Renal cortical epithelial cell (primary cell): ENCODE measurements at places on chromosomes 7 and 10. TPM values are rescaled to one million over a fixed set of nuclear protein-coding genes. Genes with fewer than 3 reads are reported as not detected.

DNA sequence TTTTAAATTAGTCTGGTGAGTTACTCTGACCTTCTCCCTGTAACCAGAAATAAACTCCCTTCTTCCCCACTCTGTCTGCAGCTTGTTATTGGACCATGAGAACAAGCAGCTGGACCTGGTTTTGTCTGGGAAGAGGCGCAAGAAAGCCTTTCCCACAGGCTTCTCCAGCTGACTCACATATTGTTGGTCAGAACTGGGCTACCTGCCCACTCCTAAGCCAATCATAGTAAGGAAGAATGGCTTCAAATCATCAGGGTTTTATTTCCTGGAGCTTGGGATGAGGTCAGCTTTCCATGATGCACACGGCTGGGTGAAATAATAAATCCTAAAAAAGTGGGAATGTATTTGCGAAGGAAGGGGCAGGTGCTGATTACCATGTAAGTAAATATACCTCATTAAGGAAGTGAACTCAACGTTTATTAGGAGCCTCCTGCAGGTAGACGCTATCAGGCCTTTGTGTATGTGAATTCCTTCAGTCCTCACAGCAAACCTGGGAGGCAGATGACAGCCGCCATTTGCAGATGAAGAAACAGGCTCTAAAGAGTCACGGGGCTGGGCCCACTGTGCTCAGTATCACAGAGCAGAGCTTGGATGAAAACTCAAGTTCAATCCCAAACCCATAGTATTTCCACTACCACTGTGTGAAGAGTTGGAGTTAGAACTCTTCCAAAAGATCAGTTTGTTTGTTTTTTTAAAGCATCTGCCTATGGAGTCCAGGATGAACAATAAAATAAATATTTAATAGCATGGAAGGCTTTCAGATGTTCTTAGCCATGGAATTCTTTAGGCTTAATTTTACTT, 32.8 kb downstream of the IL15RA start:
- DNase-seq = peak; percentile 99

GRCh38 chr7:134892963-134893362, 93.3 kb upstream of the AGBL3 start:
- DNase-seq = no peak

- no peak for DNase-seq
Observed at GRCh38 chr7:133452577-133452976, 199.7 kb downstream of the EXOC4 start.

DNA sequence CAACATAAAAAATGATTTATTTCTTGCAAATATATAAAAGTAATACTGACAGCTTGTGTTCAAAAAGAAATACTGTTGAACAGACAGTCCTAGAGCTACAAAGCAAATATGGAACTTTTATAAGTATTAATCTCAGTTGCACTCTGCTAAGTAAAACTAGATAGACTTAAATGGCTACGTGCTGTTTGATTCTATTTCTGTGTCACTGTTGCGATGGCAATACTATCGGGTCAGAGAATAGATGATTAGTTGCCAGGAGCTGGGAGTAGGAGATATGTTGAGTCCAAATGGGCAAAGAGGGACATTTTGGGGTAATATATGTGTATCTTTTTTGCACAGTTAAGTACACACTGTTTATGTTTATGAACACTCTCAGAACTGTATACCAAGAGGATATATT, 41.1 kb upstream of the VWDE start:
- no peak for DNase-seq

GRCh38 chr7:155291045-155291530, 6.6 kb upstream of the INSIG1 start:
- DNase-seq = peak; percentile 85

DNA sequence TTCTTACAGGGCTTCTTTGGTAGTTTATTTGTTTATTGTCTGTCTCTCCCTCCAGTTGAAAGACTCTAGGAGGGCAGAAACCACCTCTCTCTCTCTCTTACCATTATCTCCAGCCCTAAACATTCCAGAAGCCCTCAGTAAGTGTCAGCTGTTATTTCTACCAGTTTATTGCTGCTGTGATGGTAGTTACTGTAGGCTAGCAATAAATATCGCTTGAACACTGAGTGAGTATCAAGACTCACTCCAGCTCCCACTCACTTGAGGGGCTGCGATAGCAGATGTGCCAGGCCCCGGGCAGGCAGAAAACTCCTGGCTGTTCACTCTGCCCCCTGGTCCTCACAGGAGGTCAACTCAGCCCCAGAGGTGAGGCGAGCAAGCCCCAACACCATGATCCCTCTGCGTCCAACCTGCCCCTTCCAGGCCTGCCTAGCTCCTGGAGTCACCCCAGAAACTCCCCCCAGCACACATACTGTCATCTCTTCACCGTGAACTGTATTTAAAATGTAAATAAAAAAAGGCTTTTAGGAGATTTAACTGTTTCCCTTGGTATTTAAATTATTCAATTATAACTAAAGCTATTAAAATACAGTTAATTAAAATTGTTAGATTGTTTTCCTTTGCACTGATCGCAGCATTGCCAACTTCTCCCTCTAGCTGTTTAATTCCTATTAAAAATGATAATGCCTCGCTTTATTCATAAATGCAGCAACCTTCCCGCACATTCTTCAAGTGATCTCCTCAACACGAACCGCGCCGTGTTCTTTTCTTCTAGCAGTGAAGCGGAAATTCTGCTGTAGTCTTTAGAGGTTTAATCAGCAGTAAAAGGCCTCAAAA, 321.1 kb upstream of the ZMIZ1 start:
- no peak for DNase-seq

DNA sequence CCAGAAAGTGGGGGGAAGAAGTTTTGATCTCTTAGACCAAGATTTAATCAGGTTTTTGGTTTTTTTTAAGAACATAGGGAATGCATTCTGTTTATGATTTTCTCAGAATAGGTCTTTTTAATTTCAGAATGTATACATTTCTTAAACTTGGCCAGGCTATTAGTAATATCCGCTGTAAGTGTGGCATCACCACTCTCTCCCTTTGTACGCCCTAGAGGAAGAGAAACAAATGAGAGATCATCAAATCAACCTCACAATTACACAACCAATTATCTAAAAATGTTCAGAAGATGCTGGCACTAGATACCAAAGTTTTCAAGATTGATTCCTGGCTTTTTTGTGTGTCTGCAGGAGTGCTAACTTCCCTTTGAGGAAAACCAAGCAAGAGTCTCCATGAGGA, 70.0 kb downstream of the KLF6 start:
- no peak for DNase-seq

DNA sequence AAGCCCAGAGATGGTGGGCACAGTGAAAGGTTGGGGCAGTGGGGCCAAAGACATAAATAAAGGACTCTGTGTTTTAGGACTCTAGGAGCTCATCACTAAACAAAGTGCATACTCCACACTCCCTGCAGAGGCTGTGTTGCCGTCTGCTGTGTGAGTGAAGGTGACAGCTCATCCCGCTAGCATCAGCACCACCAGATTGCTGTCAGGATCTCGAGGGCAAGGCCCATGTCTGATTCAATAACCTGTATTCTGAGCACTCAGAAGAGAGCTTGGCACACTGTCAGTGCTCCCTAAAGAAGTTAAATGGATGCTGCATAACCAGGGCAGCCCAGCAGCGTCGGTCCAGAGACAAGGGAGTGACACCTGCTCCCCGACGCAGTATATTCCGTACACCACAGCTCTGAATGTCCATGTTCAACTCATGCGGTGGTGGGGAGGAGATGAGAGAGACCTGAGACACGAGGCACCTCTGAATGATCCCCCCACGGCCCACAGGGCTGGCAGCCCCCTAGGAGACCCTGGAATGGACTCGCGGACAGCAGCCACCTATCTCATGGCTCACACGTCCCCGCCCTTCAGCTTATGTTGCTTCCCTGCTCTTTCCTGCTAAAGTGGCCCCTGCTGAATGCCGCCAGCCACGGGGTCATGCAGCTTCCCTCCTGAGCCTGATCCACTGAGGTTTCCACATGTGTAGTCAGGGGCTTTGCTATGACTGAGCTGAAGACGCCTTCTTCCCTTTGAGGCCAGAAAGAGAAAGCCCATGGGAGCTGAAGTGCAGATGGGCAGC, 132.7 kb upstream of the KCNMA1 start:
- no peak for DNase-seq

- peak; percentile 71 for DNase-seq
Observed at GRCh38 chr10:14244801-14245211, 85.9 kb downstream of the FRMD4A start.

DNA sequence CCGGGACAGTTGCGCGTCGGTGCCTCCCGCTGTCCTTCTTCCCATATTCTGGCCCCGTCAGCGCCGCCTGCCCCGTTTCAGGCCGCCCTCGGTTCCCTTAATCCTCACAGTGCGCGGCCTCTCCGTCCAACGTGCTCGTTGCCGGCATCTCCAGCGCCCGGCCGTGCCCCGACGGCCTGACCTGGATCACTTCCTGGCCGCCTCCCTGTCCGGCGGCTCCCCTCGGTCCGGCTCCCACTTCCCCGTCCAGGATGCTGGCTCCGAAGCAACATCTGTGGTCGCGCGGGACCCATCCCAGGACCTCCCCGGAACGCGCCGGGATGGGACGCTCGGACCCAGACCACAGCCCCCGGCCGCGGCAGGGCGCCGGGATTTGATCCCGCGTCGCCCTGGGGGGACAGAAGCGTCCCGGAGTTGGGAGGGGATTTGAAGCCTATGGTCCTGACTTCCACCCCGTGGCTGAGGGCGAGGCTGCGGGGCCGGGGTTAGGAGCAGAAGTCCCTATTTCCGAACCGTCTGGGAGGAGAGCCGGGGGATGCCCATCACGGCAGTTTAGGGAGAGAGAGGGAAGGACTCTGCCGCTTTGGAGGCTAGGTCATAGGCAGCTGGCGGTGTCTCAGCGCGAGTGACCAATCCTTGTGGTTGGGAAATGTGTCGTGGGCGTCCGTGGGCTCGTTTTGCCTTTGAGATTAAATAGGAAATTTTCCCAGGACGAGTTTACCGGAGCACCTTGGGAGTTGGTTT, 53.8 kb downstream of the KCTD7 start:
- no peak for DNase-seq

Gene PROSER2
- total RNA-seq = 60.9 and 84.9 TPM in 2 replicates

Gene AEBP1
- 3.5 and 19.0 TPM in 2 replicates for total RNA-seq

Gene CASTOR2
- 4.5 and 40.5 TPM in 2 replicates for total RNA-seq

Gene KAZALD1
- total RNA-seq = 1.0 and 1.1 TPM in 2 replicates

Gene ACTL6B
- not detected in 2 replicates for total RNA-seq

Gene CREM
- total RNA-seq = 35.6 and 46.6 TPM in 2 replicates

Gene SKIDA1
- total RNA-seq = 0.69 and 2.1 TPM in 2 replicates

Gene ARHGEF35
- total RNA-seq = 22.4 and 25.0 TPM in 2 replicates

Gene CFAP70
- 0.52 and 3.7 TPM in 2 replicates for total RNA-seq
